ENCODE measurements at places on chromosomes 5 and 9. TPM values are rescaled to one million over a fixed set of nuclear protein-coding genes. Genes with fewer than 3 reads are reported as not detected.

OR13C2 gene
- total RNA-seq: not detected

MAMDC4 gene
- total RNA-seq: 0.12 TPM

PCDHA7 gene
- total RNA-seq: 0.06 TPM

DEPDC1B gene
- total RNA-seq: 41.6 TPM

MEGF9 gene
- 9.0 TPM for total RNA-seq

WNT8A gene
- not detected for total RNA-seq

ACSL6 gene
- total RNA-seq: 0.46 TPM

IL9 gene
- total RNA-seq: not detected
